CD8-positive, alpha-beta memory T cell (primary cell): ENCODE measurements at places on chromosomes 5 and 9. TPM values are rescaled to one million over a fixed set of nuclear protein-coding genes. Genes with fewer than 3 reads are reported as not detected.

- no peak for DNase-seq
- H3K4me1 ChIP-seq, result no peaks in the 10 kb centered on the region
- no peaks in the 10 kb centered on the region for H3K27me3 ChIP-seq
- H3K4me3 ChIP-seq, result no peak overlapping the region
Measured at GRCh38 chr9:86077276-86077675, 22.1 kb downstream of the GOLM1 start.

DNA sequence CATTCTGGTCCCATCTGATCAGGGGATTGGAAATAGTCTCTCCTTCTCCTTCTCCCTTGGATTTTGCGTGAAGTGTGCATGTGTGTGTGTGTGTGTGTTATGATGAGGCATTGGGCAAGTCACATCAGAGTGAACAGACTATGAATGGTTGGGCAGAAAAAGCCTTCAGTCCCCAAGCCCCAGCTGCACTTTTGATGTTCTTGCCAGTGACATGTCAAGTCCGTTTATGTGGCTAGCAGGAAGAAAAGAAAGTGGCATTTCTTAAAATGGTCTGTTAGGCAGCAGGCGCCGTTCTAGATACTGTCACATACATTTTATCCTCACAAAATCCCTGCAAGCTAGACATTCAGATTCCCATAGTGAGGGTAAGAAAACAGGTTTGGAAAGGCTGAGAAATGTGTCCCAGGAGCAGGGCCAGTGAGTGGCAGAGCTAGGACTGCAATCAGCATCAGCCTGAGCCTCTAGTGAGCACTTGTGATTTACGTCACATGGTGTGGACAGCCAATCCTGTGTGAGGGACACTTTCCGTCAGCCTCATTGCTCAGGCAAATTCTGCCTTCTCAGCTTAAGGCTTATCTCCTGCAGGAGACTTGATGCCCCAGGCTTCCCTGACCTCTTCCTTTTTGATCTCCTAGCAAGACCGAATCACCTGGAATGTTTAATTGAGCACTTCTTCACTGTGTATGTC, 60.4 kb downstream of the GLRA1 start:
- H3K27me3 ChIP-seq, result no peaks in the 10 kb centered on the region
- DNase-seq, result no peak
- no peak overlapping the region for H3K27ac ChIP-seq

Gene GRM6
- not detected for total RNA-seq

GRCh38 chr9:81686614-81687520, 2.5 kb downstream of the TLE1 start:
- H3K4me3 ChIP-seq, result no peak overlapping the region
- H3K27ac ChIP-seq, result no peak overlapping the region
- H3K27me3 ChIP-seq, result peaks cover 4% of the 10 kb centered on the region

GRCh38 chr9:72614067-72614466, 92.7 kb downstream of the TMC1 start:
- no peak overlapping the region for H3K4me3 ChIP-seq
- no peaks in the 10 kb centered on the region for H3K36me3 ChIP-seq

DNA sequence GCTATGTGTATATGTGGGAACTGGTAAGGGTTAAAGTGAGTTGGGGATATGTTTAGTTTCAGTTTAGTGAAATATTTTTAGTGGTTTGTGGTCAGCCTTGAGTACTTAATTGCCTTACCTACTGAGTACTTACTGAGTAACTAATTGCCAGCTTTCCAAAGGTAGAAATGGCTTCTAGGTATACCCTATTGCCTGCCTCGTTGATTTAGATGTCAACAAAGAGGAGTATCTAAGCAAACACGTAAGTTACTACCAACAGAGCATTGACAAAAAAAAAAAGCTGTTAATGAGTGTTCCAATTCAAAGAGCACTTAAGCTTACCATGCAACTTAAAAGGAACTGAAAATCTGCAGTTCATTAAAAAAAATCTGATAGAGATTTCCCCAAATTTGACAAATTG, 8.8 kb downstream of the ATP10B start:
- H3K27ac ChIP-seq, result no peak overlapping the region
- H3K36me3 ChIP-seq, result no peaks in the 10 kb centered on the region
- no peak overlapping the region for H3K4me3 ChIP-seq

- H3K4me1 ChIP-seq, result no peaks in the 10 kb centered on the region
- no peak overlapping the region for H3K4me3 ChIP-seq
- H3K36me3 ChIP-seq, result no peaks in the 10 kb centered on the region
- DNase-seq, result no peak
Measured at GRCh38 chr9:121840838-121841760, 189.7 kb downstream of the DAB2IP start.

Gene NRG2
- total RNA-seq, result 0.24 TPM
